Osteocyte (in vitro differentiated cells): ENCODE measurements at places on chromosomes 6 and 20.

DNA sequence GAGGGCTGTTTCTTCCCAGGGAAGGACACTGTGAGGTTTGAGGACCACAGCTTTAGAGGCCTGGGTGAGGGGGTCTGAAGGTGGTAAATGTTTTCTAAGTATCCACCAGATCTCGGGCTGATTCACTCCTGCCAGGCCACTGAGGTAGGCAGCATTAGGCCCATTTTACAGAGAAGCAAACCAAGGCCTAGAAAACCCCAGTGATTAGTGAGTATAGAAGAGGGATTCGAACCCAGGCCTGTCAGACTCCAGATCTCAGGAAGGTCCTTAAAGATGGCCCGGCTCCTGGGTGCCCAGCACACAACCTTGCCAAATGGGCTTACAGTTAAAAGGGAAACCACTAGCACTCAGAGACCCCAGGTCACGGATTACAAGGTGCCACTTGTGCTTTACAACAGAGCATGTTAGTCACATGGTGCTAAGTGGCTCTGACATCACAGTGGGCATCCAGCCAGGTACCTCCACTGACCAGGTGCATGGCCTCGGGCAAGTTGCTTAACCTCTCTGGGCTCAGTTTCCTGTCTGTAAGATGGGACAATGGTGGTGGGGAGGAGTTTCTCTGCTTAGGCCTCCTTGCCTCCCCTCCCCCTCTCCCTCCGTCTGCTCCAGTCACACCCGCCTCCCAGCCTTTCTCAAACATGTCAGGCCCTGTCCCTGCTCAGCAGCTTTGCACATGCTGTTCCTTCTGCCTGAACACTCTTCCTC lies 18.8 kb upstream of the SIRPA start:
- DNase-seq: no peak

- DNase-seq: no peak
Observed at GRCh38 chr6:12715437-12715836, 1.1 kb upstream of the PHACTR1 start.

- DNase-seq: no peak
Observed at GRCh38 chr6:16331384-16332174, 93.2 kb downstream of the GMPR start.

GRCh38 chr6:112269114-112269513 lies 14.7 kb upstream of the LAMA4 start:
- DNase-seq: no peak

DNA sequence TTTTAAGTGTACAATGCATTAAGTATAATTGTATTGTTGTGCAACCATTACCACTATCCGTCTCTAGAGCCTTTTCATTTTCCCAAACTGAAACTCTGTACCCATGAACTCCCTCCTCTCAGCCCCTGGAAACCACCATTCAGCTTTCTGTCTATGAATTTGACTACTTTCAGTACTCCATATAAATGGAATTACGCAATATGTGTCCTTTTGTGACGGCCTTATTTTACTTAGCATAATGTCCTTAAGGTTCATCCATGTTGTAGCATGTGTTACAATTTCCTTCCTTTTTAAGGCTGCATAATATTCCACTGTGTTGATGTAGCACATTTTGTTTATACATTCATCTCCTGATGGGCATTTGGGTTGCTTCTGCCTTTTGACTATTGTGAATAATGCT lies 143.6 kb upstream of the KCNG1 start:
- no peak for DNase-seq

DNA sequence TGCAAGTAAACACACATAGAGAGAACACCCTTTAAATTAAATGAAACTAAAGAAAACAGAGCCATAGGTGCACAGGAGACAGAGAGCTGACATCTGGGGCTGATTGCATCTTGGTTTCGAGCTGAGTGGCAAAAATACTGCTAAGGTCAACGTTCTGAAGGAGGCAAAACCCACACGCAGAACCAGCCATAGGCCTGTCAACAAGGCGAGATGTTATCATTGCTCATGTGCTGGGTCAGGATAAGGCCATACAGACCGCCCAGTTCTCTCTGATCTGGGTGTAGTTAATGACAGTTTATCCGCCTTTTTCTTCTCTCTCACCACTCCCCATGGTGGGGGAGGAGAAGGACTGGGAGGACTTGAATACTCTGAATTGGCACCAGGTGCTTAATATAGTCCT lies 4.5 kb upstream of the FAM110A start:
- DNase-seq: no peak

GRCh38 chr6:131059486-131059885 lies 3.6 kb downstream of the EPB41L2 start:
- no peak for DNase-seq

- no peak for DNase-seq
Observed at GRCh38 chr6:61887423-61887822, 398.6 kb downstream of the KHDRBS2 start.

- DNase-seq: no peak
Observed at GRCh38 chr6:63098789-63099188, 112.5 kb upstream of the FKBP1C start.

DNA sequence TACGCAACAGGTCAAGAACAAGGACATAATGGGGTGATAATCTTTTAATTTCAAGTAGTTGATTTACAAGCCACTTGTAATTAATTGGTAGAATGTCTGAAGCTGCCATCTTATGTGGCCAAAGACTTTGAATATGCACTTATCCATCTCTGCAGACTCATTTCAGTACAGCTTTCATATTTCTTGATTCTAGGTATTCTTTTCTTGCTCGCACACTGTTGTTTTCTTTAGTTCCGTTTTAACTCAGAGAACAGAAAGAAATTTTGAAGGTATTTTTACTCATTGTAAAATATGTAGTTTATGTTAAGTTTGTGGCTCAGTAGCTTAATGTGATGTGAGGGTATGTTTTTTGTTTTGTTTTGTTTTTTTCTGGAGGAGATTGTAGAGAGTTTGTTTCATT lies 73.9 kb downstream of the UBR2 start:
- DNase-seq: no peak

DNA sequence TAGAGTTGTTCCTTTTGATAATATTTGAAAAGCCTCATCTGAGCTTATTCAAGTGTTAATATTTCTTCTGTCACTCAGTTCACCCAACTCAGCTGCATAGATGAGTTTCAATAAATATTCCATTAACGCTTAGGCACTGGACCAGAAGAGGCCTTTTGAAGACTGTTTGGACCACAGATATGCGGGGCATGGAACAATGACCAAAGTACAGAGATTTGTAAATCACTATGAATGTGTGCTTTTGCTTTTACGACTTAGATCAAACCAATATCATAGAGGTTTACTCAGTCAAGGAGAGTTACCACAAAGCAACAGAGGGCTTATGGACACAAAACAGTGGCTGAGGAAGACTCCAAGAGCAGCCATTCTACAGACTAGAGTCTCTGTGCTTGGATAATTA lies 99.9 kb downstream of the RTN4IP1 start:
- no peak for DNase-seq

DNA sequence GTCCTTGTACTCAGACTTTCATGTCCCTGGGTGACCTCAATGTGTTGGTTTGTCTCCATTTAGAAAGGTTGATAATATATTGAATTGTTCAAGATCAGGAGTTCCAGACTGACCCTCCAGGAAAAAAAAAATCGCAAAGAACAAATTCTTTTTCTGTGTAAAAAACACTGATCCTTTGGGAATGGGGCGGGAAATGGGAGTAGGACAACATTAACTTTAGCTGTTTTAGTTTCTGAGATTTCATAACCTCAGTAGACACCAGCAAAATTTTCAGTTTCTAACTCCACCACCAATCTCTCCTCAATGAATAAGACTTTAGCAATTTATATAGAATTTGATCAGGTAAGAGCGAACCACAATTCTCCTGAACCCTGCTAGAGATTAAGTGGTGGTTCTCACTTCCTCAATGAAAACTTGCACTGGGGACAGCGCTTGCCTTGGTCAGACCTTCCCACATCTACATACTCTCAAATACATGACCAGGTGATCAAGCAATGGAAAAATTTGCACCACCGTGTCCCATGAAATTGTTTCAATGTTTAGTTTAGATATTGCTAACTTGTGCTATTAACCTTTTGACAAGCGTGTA lies 231.2 kb upstream of the PLN start:
- no peak for DNase-seq

- DNase-seq: no peak
Observed at GRCh38 chr20:3237958-3238615, 903 bp downstream of the SLC4A11 start.

GRCh38 chr6:10696655-10697054 lies 1.9 kb downstream of the PAK1IP1 start:
- DNase-seq: no peak

DNA sequence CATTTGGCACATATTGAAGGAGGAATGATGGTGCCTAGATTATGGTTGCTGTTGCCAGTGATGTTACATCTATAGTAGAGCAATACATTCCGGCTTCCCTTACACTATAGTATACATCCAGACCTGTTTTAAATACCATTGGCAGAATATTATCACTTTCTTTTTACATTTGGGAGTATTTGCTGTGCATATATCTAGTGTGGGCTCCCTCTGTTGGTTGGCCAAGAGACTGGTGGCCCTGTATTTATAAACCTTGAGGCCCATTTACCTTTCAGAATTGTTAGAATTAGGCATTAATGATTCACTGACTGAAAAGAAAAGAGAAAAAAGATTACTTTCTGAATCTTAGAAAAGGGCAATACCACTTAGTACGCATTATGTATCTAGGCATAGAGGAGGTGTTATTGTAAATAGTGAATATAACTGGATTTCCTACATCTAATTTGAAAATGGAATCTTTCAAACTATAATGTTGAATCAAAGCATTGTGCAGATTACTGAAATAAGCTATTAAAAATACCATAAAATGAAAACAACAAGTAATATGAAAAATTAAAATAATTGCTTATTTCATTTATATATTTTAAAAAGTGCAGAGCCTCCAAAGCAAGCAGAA lies 628.8 kb upstream of the MAN1A1 start:
- DNase-seq: no peak

- DNase-seq: no peak
Observed at GRCh38 chr20:54038961-54039360, 31.4 kb downstream of the BCAS1 start.

GRCh38 chr20:44198872-44199271 lies 11.7 kb downstream of the OSER1 start:
- DNase-seq: no peak

GRCh38 chr20:14232650-14233049 lies 104.8 kb downstream of the FLRT3 start:
- no peak for DNase-seq

- DNase-seq: peak; percentile 85
Observed at GRCh38 chr6:43951063-43951755, 176.0 kb downstream of the MRPL14 start.

GRCh38 chr6:121356575-121356974 lies 22.3 kb upstream of the TBC1D32 start:
- no peak for DNase-seq
